NCI-H460 (cell line): ENCODE measurements at places on chromosomes 16 and 17.
A peak's percentile ranks its signal among the peaks of the same experiment; 100 is the strongest.

GRCh38 chr17:27824176-27824715, 23.9 kb upstream of the NOS2 start:
- no peak for DNase-seq

- DNase-seq: no peak
Observed at GRCh38 chr17:1729966-1730325, 5.4 kb downstream of the WDR81 start.

GRCh38 chr16:23145186-23145585, 4.1 kb downstream of the USP31 start:
- no peak for DNase-seq

GRCh38 chr17:45317111-45317928, 500 bp upstream of the MAP3K14 start:
- DNase-seq: peak; percentile 100

GRCh38 chr16:1990351-1991134, 773 bp downstream of the SYNGR3 start:
- no peak for DNase-seq

- DNase-seq: no peak
Observed at GRCh38 chr16:88793251-88793954, 8.4 kb upstream of the PIEZO1 start.

GRCh38 chr17:2978991-2979390, 84.4 kb downstream of the OR1D5 start:
- no peak for DNase-seq

DNA sequence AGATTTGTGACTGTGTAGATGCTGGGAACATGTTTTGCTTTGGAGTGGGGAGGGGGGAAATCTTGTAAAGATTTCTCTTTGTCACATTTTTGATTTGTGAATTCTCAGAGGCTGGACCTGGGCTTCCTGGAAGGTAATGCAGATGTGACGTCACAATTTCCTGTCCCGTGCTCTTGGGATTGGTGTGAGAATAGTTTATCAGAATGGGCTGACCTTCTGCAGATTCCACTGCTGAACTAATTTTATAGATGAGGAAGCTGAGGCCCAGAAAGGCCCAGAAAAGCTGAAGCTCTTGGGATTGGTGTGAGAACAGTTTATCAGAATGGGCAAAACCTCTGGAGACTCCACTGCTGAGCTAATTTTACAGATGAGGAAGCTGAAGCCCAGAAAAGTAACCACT, 34.0 kb downstream of the HS3ST3B1 start:
- DNase-seq: no peak

DNA sequence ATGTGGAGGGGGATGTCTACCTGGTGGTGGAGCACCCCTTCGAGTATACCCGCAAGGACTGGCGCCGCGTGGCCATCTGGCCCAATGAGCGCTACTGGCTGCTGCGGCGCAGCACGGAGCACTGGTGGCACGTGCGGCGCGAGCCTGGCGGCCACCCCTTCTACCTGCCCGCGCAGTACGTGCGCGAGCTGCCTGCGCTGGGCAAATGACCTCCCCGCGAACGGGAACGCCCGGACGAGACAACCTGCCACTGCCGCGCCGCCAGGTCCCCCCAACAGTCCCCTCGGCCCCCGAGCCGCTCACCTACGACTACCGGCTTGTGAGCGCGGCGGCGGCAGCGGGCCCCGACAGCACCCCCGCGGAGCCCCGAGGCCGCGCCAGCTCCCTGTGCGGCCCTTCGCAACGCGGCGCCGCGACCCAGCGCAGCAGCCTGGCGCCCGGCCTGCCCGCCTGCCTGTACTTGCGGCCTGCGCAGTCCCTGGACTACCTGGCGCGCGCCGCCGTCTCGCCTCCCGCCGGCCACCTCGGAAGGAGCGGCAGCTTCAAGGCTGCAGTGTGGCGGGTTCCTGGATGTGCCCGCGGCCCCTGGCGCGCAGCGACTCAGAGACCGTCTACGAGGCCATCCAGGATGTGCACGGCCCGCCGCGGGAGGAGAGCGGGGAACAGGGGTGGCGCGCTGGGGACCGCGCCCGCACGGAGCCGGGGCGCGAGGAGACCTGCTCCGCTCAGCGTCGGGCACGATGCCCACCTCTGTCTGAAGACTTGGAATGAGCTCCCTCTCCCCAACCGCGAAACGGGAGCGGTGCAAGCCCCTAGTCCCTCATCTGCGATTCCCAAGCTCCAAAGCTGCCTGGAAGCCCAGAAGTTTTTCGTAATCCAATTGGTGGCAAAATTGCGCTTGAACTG, 48.7 kb upstream of the AMZ2 start:
- DNase-seq: no peak

DNA sequence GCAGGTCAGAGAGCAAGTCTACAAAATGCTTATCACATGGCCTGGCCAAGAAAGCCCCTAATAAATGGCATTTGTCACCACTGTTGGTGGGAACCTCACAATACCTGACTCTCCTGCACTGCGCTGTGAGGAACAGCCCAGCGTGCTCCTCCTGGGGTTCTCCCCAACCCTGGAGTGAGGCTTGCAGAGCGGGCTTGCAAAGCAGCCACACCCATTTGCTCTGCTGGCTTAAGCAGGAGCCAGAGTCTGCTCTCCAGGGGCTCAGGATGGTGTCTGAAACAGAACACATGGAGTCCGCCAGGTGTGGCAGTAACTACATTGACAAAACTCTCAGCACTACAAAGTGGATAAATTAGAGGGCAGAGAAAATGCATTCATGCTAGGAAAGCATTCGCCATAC, 331.0 kb upstream of the CCL2 start:
- no peak for DNase-seq

- DNase-seq: no peak
Observed at GRCh38 chr16:68247400-68247799, 2.2 kb downstream of the PLA2G15 start.

DNA sequence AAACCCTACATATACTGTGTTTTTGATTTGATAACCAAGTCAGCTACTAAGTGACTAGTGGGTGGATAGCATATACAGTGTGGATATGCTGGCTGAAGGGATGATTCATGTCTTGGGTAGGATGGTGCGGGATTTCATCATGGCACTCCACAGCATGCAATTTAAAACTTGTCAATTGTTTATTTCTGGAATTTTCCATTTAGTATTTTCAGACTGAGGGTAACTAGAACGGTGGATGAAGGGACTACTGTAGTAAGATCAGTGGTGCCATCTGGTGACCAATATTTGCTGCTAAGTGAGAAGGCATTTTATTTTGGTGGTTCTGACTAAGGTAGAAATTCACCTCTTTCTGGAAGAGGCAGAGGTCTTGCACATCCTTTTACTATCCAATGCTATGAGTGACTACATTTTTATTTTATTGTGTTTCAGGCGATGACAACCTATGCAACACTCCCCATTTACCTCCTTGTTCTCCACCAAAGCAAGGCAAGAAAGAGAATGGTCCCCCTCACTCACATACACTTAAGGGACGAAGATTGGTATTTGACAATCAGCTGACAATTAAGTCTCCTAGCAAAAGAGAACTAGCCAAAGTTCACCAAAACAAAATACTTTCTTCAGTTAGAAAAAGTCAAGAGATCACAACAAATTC, 3.1 kb downstream of the CDC6 start:
- DNase-seq: peak; percentile 74

DNA sequence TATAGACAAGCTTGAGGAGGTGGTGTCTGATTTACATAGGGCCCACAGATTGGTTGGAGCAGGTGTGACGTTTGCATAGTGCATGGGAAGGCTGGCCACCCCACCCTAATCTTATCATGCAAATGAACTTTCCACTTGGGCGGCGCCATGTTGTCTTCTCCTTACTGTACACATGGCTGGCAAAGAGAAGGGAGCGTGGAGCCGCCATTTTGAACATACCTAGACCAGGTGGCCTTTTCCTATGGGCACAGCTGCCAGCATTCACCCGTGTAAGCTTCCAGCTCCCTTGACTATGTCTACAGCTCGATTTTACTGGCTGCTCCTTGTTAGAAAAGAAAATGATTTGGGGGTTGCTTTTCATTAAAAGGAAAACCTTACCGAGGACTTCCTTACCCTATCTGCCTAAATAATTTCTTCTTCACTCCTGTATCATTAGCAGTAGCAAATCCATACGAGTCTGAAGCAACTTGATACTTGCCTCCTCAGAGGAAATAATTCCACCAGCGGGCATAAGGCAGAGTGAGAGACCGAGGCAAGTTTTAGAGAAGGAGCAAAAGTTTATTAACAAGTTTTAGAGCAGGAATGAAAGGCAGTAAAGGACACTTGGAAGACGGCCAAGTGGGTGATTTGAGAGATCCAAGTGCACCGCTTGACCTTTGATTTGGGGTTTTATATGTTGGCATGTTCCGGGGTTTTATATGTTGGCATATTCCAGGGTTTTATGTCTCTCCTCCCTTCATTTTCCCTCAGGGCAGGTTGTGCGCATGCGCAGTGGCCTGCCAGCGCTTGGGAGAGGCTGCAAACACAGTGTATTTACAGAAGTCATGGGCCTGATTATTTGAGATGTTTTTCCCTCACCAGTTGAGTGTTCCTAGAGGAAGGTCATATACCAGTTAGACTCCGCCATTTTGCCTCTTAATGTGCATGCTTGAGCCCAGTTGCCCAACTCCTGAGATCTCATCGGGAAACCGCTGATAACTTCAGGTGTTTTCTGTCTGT, 65.7 kb downstream of the MARF1 start:
- DNase-seq: peak; percentile 99

GRCh38 chr17:29714146-29714545, 91.4 kb upstream of the CORO6 start:
- DNase-seq: no peak

DNA sequence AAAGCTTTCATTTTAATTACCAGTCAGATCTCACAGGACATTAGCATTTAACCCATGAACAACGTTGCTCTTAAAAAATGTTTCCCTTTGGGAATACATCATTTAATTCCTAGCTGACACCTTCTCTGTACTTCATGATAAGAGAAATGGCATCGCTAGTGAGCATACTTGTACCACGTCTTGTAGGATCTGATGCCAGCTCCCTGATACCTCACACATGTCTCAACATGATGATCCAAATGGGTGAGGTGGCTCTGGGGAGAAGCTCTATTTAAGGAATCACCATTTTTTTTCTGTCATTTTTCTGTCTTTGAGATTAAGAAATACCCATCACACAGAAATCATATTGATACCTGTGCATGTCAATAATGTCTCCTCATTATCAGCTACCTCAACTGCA, 772.1 kb upstream of the CA10 start:
- DNase-seq: no peak

- no peak for DNase-seq
Observed at GRCh38 chr16:56372013-56372634, 53.2 kb downstream of the AMFR start.

- DNase-seq: no peak
Observed at GRCh38 chr17:73541111-73541510, 103.1 kb downstream of the SDK2 start.

DNA sequence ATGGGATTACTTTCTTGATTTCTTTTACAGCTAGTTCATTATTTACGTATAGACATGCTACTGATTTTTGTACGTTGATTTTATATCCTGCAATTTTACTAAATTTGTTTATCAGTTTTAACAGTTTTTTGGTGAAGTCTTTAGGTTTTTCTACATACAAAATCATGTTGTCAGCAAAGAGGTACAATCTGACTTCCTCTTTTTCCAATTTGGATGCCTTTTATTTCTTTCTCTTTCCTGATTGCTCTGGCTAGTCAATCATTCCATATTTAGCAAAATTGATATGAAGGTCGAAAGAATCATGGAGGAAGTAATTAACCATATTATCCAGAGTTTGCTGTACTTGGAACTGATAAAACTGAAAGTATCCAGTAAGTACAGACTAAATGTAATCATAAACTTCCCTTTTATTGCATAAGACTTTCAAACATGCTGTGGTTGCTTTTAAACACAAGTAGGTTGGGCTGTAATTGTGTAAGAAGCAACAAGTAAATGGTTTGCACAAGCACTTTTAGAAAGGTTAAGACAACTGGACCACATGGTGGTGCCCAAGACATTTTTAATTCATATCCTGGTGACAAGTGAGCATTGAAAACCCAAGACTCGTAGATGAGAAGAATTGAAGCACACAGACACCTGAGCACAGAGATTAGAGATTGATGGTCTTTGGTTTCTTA, 8.4 kb downstream of the GDE1 start:
- no peak for DNase-seq

DNA sequence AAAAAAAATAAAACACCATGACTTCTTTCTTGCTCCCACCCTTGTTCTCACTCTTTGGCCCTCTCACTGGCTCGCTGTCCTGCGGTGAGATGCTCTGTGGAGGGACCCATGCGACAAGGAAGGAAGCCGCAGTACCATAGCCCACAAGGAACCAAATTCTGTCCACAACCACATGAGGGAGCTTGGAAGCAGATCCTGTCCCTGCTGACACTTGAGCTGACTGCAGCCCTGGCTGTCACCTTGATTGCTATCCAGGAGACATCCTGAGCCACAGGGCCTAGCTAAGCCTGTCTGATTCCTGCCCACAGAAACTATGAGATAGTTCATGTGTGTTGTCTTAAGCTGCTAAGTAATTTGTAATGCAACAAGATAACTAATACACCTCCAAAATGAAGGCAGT, 4.8 kb upstream of the MT2A start:
- peak; percentile 62 for DNase-seq

DNA sequence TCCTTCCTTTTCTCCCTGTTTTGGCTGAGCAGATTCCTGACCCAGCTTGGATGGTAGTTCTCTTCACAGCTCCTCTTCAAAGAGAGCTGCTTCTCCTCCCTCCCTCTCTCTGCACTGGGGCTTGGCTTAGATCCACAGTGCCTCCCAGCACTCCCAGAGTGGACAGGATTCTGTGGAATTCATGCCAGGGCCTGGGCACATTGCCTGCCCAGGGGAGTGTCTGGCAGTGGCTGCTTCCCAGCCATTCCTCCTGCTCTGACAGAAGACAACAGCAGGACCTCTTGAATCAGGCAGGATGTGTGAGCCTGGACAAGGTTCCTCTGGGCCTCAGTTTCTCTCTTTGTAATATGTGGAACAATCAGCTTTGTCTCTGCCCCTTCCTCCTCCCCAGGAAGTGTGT, 4.5 kb upstream of the MMP28 start:
- DNase-seq: no peak

DNA sequence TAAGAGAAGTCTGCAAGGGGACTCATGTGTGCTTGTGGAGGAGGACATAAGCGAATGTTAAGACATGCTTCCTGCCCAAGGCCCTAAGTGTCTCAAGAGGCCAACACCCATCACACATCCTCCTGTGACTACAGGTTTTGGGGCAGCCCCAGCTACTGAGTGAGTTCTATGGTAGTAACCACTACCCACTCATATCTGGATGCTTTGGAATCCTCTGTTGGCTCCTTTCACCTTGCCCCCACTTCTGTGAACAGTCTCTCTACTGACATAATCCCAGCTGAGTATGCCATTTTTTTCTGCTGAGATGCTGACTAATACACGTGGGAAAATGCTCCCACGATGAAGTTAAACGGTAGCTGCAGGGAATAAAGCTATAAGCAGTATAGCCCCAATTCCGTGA, 153.5 kb downstream of the VPS53 start:
- DNase-seq: no peak

DNA sequence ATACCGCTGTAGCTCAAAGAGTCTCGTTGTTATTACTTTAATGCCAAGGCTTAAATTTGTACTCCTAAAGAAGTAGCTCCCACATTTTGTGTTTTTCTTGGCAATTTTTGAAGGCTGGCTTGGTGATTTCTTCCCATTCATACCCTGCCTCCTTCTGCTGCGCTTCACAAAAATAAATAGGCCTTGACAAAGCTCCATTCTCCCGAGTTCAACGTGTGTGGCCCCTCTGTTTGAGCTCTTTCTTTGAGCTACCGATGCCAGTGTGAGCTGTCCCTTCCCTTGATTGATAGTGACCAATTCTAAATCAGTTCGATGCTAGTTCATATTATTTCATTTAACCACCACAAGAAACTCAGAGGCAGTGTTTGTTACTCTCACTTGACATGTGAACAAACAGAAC, 96.8 kb downstream of the MAP2K6 start:
- no peak for DNase-seq
